NCI-H2081 treated with DMSO at 0.1 percent for 48 hours (cell line): ENCODE measurements at places on chromosomes 3 and 15.

GRCh38 chr3:76638006-76638405 is 401.9 kb upstream of the ROBO2 start:
- no peak for DNase-seq

GRCh38 chr3:70180664-70181063 is 131.8 kb downstream of the MDFIC2 start:
- no peak for DNase-seq

GRCh38 chr15:100526027-100526481 is 2.7 kb downstream of the CERS3 start:
- no peak for DNase-seq

DNA sequence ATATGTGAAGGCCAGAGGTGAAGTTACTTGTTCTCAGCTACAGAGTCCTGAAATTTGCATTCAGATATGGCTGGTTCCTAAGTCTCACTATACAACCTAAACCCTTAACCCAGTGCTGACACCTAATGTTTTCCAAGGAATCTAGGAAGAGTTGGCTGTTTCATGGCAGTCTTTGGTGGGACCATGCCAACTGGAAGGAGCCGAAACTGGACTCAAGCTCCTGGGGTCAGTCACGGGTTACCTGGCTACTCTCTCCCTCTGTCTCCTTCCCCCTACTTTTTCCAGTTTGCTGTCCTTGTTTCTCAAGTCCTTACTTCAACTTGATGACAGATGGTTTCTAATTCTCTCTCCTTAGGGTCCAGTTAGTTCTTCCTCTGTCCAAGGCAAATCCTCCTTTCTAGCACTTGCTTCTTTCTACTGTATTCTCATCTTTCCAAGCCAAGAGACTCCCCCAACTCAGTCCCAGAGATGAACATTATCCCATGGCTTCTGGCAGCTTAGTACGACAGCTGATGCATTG is 88.6 kb upstream of the COL6A5 start:
- DNase-seq = no peak

DNA sequence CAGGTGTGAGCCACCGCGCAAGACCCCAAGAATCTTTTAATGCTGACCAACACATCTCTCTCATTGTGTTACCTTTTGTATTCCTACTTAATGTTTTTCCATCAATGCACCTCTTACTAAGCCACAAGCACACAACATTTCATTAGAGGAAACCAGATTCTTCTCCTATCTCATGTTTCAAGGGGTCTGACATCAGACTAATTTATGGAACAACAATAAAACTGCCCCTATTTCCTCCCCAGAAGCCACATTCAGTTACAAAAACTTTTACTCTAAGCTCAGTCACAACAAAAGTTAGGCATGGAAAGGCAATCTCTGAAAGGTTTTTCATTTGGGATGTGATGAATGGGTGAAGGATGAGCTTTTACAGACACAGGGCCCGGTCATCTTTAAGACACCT is 251.8 kb downstream of the MAGI1 start:
- no peak for DNase-seq

DNA sequence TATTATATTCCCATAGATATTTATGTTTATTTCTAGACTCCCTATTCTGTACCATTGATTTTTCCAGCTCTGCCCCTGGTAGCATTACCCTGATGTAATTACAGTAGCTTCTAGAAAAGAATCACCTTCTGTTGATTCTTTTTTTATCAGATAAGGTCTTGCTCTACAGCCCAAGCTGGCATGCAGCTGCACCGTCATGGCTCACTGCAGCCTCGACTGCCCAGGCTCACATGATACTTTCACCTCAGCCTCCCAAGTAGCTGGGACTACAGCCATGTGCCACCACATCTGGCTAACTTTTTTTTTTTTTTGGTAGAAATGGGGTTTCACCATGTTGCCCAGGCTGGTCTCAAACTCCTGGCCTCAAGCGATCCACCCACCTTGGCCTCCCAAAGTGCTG is 41.8 kb downstream of the SLC24A1 start:
- no peak for DNase-seq

GRCh38 chr3:57592306-57592705 is 4.8 kb downstream of the ARF4 start:
- DNase-seq = no peak

- no peak for DNase-seq
These were observed 128.9 kb upstream of the PHLDB2 start for GRCh38 chr3:111730143-111730542.

- DNase-seq = no peak
These were observed 183.6 kb downstream of the PEX5L start for GRCh38 chr3:179853176-179853575.

DNA sequence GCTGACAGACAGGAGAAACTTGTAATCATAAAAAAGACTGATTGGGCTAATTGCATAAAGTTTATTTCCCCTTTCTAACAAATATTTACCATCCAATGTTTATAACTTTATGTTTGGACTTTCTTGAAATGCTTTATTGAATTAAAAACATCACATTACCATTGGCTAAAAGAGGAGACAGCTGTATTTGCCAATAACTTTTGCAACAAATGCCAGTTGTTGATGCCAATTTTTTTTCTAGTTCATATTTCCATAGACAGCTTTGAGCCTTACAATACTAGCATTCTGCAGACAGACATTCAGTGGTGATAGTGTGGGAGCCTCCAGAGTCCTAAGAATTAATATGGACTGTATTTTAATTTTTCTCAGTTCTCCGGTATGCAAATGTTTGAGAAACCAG is 198.4 kb downstream of the ADAMTS17 start:
- no peak for DNase-seq

DNA sequence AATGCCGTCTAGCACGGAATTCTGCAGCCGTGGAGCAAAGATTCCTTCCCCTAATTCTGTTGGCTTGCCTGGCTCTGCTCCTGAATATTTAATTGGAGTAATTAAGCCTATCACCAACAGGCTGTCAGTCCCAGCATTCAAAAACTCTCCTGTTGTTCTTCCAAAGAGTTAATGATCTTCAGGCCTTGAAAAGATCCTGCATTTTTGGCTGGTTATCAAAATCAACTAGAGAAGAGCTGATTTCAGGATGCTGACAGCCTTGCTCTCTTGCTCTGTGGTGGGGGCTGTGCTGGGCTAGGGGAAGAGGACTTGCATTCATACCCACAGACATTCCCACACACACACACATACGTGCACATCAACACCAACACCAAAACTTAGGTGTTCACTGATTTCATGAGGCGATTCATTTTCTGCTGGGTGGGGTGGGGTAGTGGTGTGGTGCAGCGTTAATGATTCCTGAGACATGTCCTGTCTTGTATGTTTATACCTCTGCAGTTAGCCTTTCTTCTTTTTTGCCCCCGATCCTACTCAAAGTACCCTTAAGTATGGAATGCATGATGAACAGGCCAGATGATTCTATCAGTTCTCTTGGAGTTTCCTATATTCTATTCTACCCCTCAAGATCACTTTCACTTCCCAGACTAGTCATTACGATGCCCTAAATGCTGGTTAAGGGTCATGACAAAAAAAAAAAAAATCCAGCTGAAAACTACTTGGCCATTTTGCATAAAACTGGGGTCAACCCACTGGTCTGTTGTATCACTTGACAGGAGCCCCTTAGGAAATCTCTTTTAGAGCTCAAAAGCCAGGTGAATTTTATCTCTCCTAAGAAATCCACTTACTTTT is 42.3 kb downstream of the CPN2 start:
- DNase-seq = no peak

- no peak for DNase-seq
These were observed 255.6 kb upstream of the LMCD1 start for GRCh38 chr3:8246070-8246469.

GRCh38 chr15:40879609-40880008 is 5.6 kb upstream of the RHOV start:
- DNase-seq = no peak

- DNase-seq = no peak
These were observed 451 bp downstream of the CCR5AS start for GRCh38 chr3:46406443-46406787.

DNA sequence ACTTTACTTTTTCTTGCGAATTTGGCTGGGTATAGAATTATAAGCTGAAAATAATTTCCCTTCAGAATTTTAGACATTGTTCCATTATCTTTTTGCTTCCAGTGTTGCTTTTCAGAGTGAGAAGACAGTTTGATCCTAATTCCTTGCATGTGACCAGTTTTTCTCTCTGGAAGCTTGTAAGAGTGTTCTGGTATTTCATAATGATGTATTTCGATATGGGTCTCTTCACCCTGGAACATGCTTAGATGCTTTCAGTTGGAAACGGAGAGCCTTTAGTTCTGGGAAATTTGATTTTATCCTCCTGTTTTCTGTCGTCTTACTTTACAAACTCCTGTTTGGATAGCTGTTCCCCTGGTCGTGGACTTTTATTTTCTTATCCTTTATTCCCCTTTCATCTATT is 13.9 kb downstream of the ALPK3 start:
- DNase-seq = no peak

- DNase-seq = no peak
These were observed 158.6 kb upstream of the RAP2B start for GRCh38 chr3:153003441-153003840.

- no peak for DNase-seq
These were observed 84.6 kb downstream of the TMCO5A start for GRCh38 chr15:38019066-38019465.

DNA sequence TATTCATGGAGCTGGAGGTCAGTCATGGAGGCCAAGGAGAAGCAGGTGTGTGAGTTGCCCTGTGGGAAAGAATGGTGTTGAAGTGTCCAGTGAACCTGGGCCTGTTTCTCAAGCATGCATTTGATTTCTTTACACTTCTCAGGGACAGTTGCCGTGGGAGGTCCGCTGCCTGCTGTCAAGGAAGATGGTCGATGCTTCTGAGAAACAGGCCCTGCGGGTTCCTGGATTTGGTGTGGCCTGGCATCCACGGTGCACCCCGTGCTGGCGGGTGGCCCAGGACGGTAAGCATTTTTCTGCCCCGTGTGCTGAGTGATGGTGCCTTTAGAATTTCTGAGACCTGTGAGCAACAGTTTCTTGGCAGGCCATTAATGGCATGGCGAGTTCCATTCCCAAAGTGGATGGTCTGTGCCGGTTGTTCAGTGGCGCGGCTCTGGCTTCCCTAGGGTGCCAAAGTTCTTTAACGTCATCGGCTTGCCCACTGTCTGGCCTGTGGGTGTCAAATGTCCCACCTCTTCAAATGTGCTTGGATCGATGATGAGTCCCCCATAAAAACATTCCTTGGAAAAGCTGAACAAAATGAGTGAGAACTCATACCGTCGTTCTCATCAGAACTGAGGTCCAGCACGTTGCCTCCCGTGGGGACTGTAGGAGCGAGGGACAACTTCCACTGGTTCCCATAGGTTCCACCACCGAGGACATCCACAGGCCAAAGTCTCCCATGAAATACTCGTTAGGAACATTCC is 107.2 kb downstream of the SNRPN start:
- DNase-seq = no peak

DNA sequence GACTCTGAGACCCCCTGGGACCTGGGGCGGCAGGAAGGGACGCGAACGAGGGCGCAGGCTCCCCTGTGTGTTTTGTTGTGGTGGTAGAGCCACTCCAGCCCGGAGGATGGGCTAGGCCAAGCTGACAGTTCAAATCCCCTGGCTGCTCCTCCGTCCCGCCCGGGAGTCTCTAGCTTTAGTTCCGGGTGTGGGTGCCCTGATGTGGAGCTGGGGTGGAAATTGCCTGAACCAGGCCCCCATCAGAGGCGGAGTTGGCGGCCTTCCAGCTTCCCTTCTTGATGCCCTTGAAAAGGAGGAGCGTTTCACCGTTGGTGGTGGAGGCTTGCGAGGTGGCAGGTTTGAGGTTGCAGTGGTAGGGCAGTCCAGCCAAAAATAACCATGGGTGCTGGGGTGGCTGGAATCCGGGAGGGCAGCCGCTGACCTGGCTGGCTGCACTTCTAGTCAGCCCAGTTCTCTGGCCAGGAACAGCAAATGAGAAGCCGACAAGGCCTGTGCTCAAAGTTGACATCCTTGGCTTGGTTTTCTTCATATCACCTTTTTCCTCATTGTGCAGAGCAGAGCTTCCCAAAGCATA is 817 bp downstream of the CLK3 start:
- DNase-seq = no peak

DNA sequence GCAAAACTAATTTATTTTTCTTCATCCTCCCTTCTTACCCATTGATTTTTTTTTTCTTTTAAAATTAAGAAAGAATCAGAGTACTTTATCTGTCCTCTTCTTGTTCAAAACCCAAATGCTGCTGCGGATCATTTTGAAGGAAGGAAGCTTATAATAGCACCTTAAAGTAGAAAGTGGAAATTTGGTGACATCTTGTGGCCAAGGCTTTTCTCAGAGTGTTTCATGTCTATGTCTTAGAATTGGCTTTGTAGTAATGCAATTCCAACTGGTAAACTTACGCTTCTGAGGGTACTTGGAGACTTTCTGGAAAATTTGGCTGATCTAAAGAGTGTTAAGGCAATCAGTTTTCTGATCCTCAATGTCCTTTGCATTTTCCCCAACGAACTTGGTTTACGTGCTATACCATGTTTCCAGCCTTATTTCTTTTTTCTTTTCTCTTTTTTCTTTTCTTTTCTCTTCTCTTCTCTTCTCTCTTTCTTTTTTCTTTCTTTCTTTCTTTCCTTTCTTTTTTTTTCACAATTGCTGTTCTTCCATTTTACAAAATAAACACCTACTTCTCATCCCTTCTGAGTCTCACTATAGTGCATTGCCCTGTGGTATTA is 30.7 kb downstream of the C3orf38 start:
- DNase-seq = no peak

DNA sequence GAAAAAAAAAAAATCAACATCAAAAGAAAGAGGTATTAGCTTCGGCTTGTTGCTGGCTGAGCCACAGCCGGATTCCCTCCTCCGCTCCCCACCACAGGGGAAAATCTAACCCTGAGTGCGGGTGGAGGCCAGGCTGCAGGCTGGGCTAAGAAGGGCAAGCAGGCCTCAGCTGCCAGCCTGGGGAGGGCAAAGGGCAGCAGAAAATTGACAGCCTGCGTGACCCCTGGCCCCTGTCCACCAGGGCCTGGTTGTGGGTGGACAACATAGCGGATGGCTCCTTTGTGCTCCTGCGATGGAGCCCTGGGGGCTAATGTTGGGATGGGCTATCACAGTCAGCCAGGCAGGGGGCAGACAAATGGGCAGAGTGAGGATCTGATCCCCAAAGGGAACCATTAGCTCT is 25.4 kb downstream of the CACNA2D2 start:
- DNase-seq = no peak

DNA sequence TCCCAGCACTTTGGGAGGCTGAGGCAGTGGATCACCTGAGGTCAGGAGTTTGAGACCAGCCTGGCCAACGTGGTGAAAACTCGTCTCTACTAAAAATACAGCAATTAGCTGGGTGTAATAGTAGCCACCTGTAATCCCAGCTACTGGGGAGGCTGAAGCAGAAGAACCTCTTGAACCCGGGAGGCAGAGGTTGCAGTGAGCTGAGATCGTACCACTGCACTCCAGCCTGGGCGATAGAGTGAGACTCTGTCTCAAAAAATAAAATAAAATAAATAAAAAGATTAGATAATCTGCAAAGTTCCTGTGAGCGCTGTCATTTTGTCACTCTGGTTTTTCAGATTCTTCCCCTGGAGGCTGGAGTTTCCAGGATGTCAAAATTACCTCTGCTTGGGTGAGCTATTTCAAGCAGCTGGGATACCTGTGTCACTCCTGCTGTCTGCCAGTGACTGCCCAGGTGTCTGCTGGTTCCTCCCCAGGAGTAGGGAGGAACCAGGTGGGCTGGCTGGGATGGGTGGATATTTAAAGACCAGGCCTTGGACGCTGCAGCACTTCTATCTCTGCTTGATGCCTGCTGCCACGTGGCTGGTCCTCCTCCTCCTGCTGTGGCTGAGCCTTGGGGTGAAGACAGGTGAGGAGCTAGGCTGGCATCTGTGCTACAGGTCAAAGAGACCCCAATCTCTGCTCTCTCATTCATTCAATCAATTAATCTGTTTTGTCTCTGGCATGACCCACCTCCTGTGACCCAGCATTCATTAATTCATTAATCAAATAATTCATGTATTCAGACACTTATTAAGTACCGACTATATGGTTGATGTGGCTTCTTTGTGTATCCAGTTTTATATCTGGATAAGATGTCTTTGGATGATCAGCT is 19.5 kb upstream of the MUC20 start:
- DNase-seq = no peak
